ENCODE measurements at places on chromosomes 11 and 22.

DNA sequence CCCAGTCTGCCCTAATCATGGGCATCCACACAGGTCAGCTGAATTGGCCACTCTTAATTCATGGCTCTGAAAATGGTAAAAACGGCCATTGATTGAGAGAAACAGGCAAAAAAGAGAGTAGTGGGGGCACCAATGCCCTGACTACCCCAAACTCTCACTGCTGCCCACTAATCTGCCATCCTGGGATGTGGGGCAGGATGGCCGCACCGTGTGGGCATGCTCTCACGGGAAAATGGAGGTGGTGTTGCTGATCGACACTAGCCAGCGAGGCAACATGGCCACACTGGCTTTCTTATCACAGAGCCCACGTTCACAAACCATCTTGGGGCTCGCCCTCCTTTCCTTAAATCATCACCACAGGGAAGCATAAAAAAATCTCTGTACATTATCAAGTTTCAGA is 11.2 kb upstream of the TUB start:
- DNase-seq: no peak

DNA sequence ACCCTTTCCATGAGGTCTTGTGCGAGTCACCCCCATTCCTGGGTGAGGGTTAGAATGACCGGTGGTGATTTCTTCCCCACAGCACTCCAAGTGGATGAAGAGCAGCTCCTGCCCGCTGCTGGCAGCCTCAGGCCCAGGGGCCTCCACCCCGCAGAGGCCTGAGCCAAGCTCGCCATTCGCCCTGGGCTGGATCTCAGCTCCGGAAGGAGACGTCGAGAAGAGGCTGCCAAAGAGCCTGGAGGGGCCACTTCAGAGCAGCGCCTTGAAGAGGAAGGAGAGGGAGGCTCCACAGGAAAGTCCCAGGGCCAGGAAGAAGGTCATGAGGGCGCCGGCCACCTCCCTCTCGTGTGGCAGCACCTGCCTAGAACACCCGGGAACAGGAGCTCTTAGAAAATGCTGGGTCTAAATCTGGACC is 8.4 kb downstream of the SLC29A2 start:
- DNase-seq: no peak

DNA sequence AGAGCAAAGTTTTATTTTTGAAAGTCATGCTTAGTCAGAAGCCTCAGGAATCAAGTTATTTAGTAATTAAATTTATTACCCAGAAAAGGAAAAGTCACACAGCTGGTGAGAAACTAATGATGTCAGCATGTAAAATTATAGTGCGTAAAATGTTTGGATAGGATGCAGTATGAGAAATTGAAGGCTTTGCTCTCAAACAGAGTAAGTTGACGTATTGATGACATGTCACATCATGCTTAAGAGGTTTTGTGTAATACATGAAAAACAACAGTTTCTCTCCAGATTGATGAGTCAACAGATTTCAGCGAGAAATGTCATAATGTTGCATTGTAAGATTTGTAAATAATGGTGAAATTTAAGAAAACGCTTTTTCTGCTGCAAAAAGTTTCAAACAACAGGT is 769.8 kb downstream of the METTL15 start:
- DNase-seq: no peak

DNA sequence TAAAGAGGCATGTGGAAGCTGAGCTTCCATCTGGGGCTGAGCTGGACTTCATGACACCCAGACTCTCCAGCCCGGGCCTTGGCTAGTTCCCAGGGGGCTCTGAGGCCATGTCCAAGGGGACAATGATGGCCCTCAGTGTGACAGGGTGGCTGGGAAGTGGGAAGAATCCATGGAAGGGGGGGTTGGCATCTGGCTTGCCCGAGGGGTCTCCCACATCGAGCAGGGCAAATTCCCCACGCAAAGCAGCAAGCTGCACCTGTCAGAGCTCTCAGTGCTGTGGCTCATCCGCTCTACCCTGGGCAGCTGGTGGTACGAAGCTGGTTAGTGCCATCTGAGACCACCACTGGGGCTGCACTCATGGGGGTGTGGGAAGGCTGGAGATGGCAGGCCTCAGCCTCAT is 9.4 kb upstream of the AP1B1 start:
- no peak for DNase-seq

DNA sequence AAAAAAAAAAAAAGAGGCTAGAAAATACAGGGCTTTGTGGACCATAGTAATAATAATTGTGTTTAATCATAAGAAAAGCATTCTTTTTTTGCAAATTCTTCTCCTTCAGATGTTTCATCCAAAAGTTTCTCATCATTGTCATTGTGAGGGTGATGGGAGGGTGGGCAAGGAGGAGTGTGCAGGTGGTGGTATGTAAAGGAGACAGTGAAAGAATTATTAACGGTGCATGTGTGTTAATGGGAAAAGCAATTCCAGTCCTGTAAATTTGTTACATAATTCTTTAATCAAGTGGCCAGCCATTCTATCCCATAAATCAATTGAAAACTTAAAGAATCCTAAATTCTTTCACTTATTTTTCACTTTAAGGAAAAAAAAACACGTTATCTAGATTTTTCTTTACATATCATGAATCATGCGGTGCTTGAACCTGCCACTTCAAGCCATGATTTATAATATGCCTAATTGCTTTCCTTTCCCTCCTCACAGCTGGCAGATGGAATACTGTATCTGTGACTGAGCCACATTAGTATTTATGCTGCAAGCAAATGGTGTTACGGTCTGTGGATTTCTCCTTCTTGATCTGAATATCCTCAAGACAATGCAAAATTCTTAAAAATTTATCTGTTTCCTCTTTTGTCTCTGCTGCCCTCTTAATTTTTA is 318.5 kb downstream of the JRKL start:
- no peak for DNase-seq
